RKO (cell line): ENCODE measurements at places on chromosomes 1 and 21.

GRCh38 chr1:31054349-31054748, 11.2 kb downstream of the PUM1 start:
- DNase-seq = no peak

DNA sequence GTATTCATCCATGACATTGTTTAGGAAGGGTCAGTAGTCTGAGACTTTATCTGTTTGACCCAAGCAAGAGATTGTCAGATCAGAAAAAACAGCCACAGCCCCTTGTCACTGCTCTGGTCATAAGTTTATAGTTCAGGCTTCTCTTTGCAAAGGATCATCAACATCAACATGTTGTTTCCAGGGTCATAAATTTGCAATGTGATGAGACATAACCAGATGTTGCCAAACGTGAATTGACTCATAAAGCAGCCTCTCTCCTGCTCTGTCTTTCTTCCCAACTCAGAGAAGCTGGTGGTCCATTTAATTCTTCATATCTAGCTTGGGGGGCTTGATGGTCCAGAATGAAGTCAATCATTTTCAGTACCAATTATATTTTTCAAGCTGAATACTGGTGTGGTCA, 507.2 kb upstream of the PBX1 start:
- peak; percentile 1 for DNase-seq

- no peak for DNase-seq
These were observed 3.5 kb upstream of the PIGV start for GRCh38 chr1:26784023-26784871.

DNA sequence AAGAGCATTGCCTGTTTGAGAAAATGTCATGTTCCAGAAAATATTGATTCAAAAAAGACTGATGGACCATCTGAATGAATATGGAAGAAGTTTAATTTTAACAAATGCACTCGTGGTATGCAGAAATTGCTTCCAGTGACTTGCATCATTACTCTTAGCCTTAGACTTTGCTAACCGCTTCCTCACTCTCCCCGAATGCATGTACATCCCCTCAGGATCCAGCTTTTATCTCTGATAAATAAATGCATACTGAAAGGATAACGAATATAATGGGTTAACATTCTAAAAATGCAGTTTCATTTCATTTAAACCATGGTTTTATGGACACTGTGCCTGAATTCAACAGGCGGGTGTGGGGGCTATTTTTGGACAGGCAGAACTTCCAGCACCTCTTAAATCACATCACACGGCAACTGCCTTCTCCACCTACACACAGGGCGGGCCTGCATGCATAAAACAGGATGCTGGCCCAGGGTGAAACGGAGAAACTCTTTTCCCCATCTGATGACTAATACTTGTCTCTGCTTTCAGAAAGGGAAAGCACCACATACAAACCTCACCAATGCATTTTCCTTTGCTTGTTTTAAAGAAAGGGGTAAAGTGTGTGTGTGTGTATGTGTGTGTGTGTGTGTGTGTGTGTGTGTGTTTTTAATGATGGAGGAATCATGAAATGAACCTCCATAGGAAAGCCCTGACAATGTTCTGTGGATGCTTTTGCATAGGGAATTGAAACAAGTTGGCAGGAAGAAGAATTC, 48.7 kb downstream of the SPAG17 start:
- peak; percentile 25 for DNase-seq

- no peak for DNase-seq
These were observed 24.3 kb downstream of the STPG1 start for GRCh38 chr1:24389231-24389678.

DNA sequence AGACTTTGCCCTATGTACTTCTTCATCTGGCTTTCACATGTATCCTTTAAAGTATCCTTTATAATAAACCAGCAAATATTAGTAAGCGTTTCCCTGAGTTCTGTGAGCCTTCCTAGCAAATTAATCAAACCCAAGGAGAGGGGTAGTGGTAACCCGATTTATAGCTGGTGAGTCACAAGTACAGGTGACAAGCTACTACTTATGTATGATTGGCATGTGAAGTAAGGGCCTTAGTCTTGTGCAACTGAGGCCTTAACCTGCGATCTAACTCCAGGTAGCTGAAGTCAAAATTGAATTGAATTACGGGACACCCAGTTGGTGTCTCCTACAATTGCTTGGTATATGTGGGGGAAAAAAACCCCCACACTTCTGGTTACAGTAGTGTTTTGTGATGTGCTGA, 26.0 kb downstream of the SLC16A1 start:
- no peak for DNase-seq

GRCh38 chr1:41576206-41576605, 91.7 kb upstream of the EDN2 start:
- no peak for DNase-seq

GRCh38 chr1:70586046-70586445, 175.0 kb downstream of the CTH start:
- DNase-seq = no peak

- no peak for DNase-seq
These were observed 11.1 kb upstream of the RASSF5 start for GRCh38 chr1:206496131-206496793.

DNA sequence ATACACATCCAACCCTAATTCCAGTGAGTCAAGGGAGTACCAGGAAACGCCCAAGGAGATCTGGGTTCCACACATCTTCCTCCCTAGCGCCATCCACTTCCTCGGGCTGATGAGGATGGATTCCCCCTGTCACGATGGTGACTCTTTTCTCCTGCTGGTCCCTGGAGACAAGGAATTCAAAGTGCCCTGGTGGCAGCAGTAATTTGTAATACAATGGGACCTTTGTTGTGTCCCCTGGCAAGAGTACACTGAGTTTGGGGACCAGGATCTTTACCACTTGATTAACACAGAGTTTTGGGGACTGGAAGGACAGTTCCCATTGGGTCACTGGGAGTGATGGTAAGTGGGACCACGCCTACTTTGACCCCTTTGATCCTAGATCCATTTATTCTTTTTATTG, 9.4 kb upstream of the JAK1 start:
- no peak for DNase-seq

DNA sequence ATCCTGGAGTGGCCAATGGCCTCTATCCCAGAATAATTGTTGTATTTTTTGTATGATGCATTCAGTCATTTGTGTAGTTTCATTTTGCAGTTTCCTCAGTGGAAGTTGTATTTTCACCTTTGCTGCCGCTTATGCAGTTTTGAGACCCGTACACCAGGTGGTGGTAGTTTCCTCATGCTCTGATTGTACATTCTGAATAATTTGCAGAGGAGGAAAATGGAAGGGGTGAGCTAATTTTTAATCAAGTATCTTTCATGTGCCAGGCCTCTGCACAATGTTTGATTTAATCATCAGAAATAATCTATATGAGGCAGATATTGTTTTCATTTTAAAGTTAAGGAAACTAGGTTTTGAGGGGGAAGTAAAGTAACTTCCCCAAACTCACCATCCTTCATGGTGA, 29.5 kb downstream of the HLX start:
- peak; percentile 2 for DNase-seq
